Activated CD8-positive, alpha-beta memory T cell treated with anti-CD3 and anti-CD28 coated beads for 48 hours (primary cell): ENCODE measurements at places on chromosomes 3 and 15.

DNA sequence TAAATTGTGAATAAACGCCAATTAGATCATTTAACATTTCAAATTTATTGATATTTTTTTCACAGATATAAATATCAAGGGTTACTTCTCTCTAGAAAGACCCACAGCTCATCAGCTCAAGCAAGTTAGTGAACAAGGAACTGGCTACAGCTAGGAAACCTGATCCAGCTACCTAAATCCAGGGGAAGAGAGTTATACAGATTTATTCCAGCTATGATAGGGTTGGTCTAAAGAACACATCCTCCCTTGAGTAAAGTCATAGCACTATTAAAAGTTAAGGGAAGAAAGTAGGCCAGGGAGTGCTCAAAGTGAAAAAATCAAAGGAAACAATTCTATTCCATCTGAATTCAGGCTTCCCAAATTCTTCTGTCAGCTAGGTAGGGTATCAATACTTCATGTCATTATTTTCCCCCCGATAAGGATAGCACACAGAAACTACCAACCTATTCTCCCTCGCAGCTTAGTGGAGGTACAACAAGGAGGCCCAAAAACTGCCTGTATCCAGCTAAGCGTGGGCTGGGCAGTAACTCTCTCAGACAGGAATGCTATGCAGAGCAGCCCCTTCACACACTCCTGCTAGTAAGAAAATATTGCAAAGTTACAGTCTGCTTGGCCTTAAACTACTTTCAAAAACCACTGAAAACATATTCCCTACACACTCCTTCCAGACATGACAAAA lies 44.0 kb downstream of the DCUN1D1 start:
- no peak for DNase-seq

DNA sequence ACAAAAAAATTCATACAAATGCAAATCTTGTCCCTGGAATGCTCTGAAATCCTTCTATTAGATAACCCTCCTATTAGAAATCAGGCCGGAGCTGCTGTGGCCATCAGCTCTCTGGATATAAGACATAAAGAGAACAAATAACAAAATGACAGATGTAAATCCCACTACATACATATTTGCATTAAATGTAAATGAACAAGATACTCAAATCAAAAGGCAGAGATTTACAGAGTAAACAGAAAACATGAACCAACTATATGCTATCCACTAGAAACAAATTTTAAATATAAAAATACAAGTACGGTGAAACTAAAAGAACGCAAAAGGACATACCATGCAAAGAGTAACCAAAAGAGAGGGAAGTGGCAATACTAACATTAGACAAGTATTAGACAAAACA lies 10.7 kb downstream of the CYFIP1 start:
- no peak for DNase-seq

GRCh38 chr15:90807786-90808086 lies 60.7 kb upstream of the FURIN start:
- no peak for DNase-seq

GRCh38 chr3:165768680-165769079 lies 68.5 kb downstream of the BCHE start:
- no peak for DNase-seq

- DNase-seq: no peak
These were observed 47.0 kb upstream of the LRRFIP2 start for GRCh38 chr3:37221407-37221806.

- DNase-seq: no peak
These were observed 23.7 kb downstream of the HACD2 start for GRCh38 chr3:123561188-123561587.

- DNase-seq: no peak
These were observed 33.1 kb downstream of the TXNRD3 start for GRCh38 chr3:126621627-126622345.

- no peak for DNase-seq
These were observed 1.8 kb upstream of the PCBP4 start for GRCh38 chr3:51968883-51969678.

- DNase-seq: no peak
These were observed 102.0 kb downstream of the TBC1D5 start for GRCh38 chr3:17640466-17640865.

DNA sequence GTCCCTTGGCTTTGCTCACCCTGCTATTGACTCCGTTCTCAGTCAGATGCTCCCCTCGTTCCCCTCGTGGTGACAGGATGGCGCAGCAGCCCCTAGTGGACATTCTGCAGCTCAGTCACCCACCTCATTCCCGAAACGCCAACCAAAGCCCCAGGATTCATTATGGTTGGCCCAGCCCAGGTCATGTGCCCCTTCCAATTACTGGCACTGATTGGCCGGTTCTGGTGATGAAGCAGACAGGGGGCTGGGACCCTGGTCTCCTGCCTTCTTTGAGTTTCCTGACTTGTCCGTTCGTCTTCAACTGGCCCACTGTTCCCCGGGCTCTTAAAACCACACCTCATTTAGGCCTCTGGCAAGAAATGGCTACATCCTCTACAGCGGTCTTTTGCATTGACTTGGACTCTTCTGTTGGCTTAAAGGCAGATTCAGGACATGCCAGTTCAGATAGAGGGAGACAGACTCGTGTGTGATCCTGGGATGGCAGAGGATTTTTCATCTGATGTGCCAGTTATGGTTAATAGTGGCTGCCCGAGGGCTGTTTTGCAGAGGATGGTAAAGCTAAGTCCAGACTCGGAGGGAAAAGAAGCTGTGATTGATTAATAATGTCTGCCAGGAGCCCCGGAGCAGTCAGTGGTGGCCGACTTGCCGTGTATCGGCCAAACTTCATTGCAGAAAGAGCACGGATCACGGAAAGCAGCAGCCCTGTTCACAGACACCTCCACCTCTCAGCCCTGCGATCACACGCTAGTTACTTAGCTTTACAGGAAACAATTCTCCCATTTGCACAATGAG lies 37.8 kb downstream of the LSM3 start:
- DNase-seq: peak; percentile 22

DNA sequence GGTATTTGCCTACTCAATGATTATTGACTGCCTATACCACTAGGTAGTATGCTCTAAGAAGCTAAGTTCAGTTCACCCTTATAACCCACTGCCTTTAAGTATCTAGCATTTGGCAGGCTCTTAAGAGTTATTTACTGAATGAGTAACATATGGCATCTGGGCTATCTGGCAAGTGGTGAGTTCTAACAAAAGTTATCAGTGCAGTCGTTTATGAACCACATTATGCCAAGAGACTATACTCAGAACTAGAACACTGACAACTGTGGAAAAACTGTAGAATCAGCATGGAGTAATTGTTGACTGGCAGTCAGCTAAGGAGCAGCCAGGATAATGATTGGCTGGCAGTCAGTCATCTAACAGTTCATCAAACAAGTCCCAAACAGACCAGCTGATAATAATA lies 25.8 kb downstream of the RAF1 start:
- DNase-seq: no peak

- no peak for DNase-seq
These were observed 237.7 kb upstream of the EIF1B start for GRCh38 chr3:40071683-40072238.

- no peak for DNase-seq
These were observed 110.7 kb downstream of the LRRC49 start for GRCh38 chr15:71003319-71003718.

DNA sequence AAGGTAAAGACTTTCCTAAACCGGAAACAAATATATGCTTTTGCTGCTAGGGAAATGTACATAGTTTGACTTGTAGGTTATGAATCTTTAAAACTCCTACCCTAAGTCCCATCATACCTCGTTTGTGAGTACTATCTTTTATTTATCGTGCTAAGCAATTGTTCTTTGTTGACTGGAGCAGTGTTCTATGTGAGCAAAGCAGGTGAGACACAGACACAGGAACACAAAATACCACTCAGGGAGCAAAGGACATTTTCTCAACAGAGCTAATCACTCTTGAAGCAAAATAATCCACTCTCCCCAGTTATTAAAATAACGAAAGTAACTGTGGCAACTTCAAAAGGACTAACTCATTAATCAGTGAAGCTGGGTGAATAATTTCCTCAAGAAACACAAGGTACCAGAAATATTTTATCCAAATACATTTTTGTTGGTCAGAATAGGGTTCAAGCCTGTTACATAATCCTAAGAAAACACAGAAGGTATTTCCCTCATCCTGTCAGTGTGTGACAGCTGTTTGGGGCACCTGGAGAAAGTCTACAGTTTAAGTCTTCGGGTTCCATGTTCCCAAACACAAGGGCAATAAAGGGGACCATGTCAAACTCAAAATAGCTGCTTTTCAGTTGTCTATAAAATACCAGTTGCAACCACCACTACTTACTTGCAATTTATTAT lies 407.7 kb downstream of the FOXP1 start:
- no peak for DNase-seq

- no peak for DNase-seq
These were observed 36.2 kb downstream of the C2CD4B start for GRCh38 chr15:62128916-62129315.

DNA sequence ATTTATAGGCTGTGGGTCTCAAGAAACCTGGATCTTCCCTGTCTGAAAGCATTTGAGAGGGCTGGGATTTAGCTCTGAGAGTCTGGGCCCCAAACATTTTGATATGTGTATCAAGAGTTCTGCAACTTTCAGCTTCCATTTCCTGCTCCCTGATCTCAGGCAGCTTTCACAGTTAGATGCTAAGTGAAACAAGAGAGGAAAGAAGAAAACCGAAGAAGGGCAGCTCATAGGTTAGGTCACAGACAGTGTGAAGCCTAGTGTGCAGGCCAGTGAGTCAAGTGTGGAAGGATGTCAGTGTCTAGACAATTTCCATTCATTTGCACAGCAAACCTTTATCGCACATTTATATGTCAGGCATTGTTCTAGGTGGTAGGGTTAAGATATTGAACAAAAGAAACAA lies 173.6 kb upstream of the PROK2 start:
- DNase-seq: no peak

- DNase-seq: no peak
These were observed 170.2 kb upstream of the ICE2 start for GRCh38 chr15:60648928-60649679.

GRCh38 chr3:59680919-59681318 lies 631.1 kb upstream of the CFAP20DC start:
- DNase-seq: no peak

- no peak for DNase-seq
These were observed 361.4 kb upstream of the IL12A start for GRCh38 chr3:159627229-159627628.

DNA sequence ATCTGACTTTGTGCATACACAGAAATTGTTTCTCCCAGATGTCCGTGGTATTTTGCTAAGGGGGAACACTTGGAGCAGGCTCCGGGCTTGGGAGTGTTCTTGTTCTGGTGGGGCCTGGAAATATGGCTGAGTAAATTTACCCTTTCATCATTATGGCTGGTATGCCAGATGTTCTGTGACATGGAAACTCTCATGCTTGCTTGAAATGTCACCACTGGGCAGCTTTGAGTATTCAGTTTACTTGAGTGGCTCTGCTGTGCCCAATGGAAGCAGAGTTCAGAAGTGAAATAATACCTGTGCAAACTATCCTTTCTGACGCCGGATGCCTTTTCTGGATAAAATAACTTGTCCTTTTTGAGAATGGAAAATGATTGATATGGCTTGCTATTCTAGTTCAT lies 283.6 kb upstream of the TPM1 start:
- DNase-seq: no peak

GRCh38 chr15:98903377-98904018 lies 104.1 kb downstream of the PGPEP1L start:
- no peak for DNase-seq

- DNase-seq: no peak
These were observed 8.7 kb downstream of the HYPK start for GRCh38 chr15:43808960-43809678.

DNA sequence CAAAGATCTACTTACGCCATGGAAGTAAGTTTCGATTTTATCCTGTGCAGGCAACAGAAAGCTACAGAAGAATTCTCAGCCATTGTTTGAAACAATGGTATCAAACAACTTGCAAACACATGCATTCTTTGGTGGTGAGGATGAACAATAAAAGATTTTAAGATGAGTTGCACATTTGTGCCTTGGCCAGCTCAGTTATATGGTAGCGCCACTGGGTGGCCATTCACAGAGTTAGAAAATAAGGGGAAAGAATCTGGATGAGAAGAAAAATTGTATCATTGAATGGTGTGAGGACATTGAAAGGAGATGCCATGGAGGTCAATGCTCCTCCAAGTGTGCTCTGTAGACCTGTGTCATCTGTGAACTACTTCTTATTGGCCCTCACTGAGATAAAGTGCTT lies 11.6 kb downstream of the CADPS start:
- no peak for DNase-seq
